ENCODE measurements at places on chromosomes 12 and 14.

DNA sequence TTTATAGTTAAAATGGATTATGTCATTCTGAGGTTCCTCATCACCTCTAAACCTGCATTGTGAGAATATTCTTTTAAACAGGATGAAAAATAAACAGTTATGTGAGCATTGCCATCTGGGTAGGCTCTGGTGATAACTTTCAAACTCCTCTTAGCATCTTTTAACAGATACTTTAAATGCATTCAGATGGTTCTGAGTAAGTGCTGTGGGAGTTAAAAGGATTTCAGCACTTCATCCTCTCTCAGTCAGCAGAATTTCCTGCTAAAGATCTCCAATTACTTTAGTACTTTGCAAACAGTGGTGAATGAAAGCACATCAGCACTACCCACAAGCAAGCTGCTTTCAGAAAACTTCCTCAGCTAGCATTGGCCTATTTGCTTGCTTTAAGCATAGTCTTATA lies 59.3 kb upstream of the TMTC1 start:
- no peak overlapping the region for H3K4me3 ChIP-seq
- H3K4me1 ChIP-seq = no peaks in the 10 kb centered on the region
- no peak for DNase-seq
- no peak overlapping the region for H3K27ac ChIP-seq

- DNase-seq = no peak
- H3K4me1 ChIP-seq = no peaks in the 10 kb centered on the region
- no peak overlapping the region for H3K27ac ChIP-seq
- H3K4me3 ChIP-seq = no peak overlapping the region
- H3K27me3 ChIP-seq = no peaks in the 10 kb centered on the region
These were observed 49.4 kb downstream of the SLC15A5 start for GRCh38 chr12:16228067-16228466.

DNA sequence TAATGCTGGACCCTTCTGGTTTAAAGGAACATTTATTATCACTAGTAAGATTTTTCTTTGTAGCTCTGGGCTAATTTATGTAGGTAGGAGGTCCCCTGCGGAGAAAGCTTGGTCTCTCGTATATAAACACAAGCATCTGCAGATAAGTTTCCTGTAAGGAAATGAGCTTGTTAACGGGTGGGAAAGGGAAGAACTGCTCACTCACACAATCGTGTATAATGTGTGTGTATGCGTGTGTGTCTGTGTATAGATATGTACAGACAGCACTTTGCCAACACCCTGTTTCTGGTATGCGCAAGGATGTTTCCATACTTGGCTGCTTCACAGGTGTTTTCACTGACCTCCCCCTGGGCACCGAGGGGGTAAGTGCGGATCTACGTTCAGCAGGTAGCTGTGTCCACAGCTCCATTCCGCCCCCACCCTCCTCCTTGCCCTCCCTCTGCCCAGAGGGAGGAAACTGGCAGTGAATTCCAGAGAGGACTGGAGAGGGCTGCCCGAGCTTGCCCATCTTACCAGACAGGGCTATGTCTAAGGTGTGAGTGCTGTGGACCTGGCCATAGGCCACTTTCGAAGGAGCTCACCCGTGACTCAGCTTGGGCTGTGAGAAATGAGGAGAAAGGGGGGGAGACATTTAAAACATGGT lies 65.2 kb downstream of the NINJ2 start:
- no peak overlapping the region for H3K27ac ChIP-seq
- no peak for DNase-seq
- H3K4me1 ChIP-seq = no peaks in the 10 kb centered on the region

DNA sequence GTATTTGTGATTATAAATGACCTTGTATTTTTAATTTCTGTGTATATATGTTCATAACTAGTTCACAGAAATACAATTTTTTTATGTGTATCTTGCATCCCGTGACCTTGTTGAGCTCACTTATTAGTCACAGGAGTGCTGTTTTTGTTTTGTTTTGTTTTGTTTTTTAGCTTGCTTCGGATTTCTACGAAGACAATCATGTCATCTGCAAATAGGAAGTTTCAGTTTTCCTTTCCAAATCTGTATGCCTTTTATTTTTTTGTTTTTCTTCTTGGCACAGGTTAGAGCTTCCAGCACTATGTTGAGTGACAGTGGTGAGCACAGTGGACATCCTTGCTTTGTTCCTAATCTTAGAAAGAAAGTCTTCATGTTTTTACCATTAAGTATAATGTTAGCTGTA lies 229.2 kb upstream of the GARIN6 start:
- H3K4me3 ChIP-seq = no peak overlapping the region
- no peak for DNase-seq
- no peaks in the 10 kb centered on the region for H3K36me3 ChIP-seq

DNA sequence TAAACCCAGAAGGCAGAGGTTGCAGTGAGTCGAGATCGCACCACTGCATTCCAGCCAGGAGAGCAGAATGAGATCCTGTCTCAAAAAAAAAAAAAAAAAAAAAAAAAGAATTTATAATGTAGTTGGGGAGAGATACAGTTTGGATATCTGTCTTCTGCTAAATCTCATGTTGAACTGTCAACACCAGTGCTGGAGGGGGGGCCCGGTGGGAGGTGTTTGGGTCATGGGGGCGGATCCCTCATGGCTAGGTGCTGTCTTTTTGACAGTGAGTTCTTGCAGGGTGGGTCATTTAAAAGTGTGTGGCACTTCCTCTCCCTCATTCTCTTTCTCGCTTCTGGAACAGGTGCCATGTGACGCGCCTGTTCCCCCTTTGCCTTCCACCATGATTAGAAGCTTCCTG lies 32.8 kb downstream of the CLIP1 start:
- no peak overlapping the region for H3K4me3 ChIP-seq
- peaks cover 15% of the 10 kb centered on the region for H3K4me1 ChIP-seq
- DNase-seq = no peak
- no peak overlapping the region for H3K27ac ChIP-seq

GRCh38 chr12:25500651-25501050 lies 52.4 kb downstream of the LMNTD1 start:
- no peak for DNase-seq
- no peaks in the 10 kb centered on the region for H3K36me3 ChIP-seq
- peaks cover 24% of the 10 kb centered on the region for H3K27me3 ChIP-seq
- no peak overlapping the region for H3K27ac ChIP-seq
- no peak overlapping the region for H3K4me3 ChIP-seq
- H3K4me1 ChIP-seq = no peaks in the 10 kb centered on the region

GRCh38 chr12:74646831-74647230 lies 109.2 kb downstream of the ATXN7L3B start:
- no peak overlapping the region for H3K4me3 ChIP-seq
- H3K36me3 ChIP-seq = no peaks in the 10 kb centered on the region
- no peaks in the 10 kb centered on the region for H3K27me3 ChIP-seq
- H3K4me1 ChIP-seq = no peaks in the 10 kb centered on the region

DNA sequence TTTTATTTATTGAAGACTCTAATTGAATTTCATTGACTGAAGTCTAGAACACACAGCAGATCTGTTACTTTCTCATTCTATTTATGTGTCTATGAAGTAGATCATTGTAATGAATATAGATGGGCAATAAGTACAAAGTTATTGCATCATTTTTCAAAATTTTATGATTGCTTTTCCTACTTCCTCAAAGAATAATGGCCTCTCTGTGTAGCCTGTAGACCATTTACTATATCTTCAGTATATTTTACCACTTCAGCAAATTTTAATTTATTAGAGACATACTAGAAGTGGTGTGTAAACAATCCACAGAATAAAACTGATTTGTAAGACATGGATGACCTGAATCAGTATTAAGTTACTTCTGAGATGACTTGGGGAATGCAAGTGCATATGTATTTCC lies 291.7 kb upstream of the FAR2 start:
- H3K27me3 ChIP-seq = no peaks in the 10 kb centered on the region
- no peaks in the 10 kb centered on the region for H3K36me3 ChIP-seq
- H3K4me1 ChIP-seq = no peaks in the 10 kb centered on the region
- H3K4me3 ChIP-seq = no peak overlapping the region

GRCh38 chr12:62860501-62861411 lies 74.2 kb downstream of the PPM1H start:
- DNase-seq = no peak
- peaks cover 2% of the 10 kb centered on the region for H3K36me3 ChIP-seq
- no peaks in the 10 kb centered on the region for H3K4me1 ChIP-seq
- no peak overlapping the region for H3K4me3 ChIP-seq

- DNase-seq = no peak
- H3K27me3 ChIP-seq = no peaks in the 10 kb centered on the region
- H3K4me3 ChIP-seq = no peak overlapping the region
- peaks cover 64% of the 10 kb centered on the region for H3K36me3 ChIP-seq
- H3K27ac ChIP-seq = no peak overlapping the region
These were observed 32.3 kb upstream of the EAPP start for GRCh38 chr14:34571771-34572170.

DNA sequence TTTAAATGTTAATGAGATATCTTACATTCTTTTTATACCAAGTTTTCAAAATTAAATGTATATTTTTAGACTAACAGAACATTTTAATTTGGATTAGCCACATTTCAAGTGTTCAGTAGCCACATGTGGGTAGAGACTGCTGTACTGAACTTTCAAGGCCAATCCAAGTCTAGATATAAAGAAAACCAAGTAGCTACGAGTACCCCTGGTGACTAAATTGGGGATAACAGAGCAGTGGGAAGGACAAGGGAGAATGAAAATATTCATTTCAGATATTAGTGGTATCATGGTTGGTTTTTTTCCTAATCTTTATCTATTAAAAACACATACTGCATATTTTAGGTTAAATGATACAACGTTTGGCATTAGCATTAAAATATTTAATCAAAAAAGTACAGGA lies 69.4 kb upstream of the RHOJ start:
- H3K36me3 ChIP-seq = no peaks in the 10 kb centered on the region
- H3K27me3 ChIP-seq = no peaks in the 10 kb centered on the region
- DNase-seq = no peak
- H3K4me1 ChIP-seq = no peaks in the 10 kb centered on the region

- H3K36me3 ChIP-seq = peaks cover 7% of the 10 kb centered on the region
- no peak overlapping the region for H3K4me3 ChIP-seq
- DNase-seq = no peak
- H3K27ac ChIP-seq = no peak overlapping the region
- no peaks in the 10 kb centered on the region for H3K27me3 ChIP-seq
- H3K4me1 ChIP-seq = no peaks in the 10 kb centered on the region
These were observed 19.4 kb downstream of the EGLN3 start for GRCh38 chr14:33931461-33931860.

- DNase-seq = no peak
- peaks cover 15% of the 10 kb centered on the region for H3K4me1 ChIP-seq
- no peak overlapping the region for H3K4me3 ChIP-seq
- H3K27ac ChIP-seq = no peak overlapping the region
- no peaks in the 10 kb centered on the region for H3K27me3 ChIP-seq
- H3K36me3 ChIP-seq = peaks cover 13% of the 10 kb centered on the region
These were observed 13.4 kb downstream of the AKAP5 start for GRCh38 chr14:64478634-64479250.

- peaks cover 16% of the 10 kb centered on the region for H3K27me3 ChIP-seq
- DNase-seq = no peak
- no peak overlapping the region for H3K27ac ChIP-seq
These were observed 200.9 kb downstream of the RPAP3 start for GRCh38 chr12:47504775-47505446.

GRCh38 chr12:93758801-93759373 lies 81.7 kb downstream of the CRADD start:
- no peak overlapping the region for H3K4me3 ChIP-seq
- DNase-seq = no peak
- H3K4me1 ChIP-seq = peaks cover 25% of the 10 kb centered on the region
- peaks cover 3% of the 10 kb centered on the region for H3K36me3 ChIP-seq
- H3K27ac ChIP-seq = no peak overlapping the region
- no peaks in the 10 kb centered on the region for H3K27me3 ChIP-seq

GRCh38 chr14:81342850-81343580 lies 57.1 kb downstream of the STON2 start:
- H3K27me3 ChIP-seq = peaks cover 50% of the 10 kb centered on the region
- H3K27ac ChIP-seq = no peak overlapping the region
- H3K36me3 ChIP-seq = peaks cover 1% of the 10 kb centered on the region
- no peak overlapping the region for H3K4me3 ChIP-seq
- no peaks in the 10 kb centered on the region for H3K4me1 ChIP-seq

DNA sequence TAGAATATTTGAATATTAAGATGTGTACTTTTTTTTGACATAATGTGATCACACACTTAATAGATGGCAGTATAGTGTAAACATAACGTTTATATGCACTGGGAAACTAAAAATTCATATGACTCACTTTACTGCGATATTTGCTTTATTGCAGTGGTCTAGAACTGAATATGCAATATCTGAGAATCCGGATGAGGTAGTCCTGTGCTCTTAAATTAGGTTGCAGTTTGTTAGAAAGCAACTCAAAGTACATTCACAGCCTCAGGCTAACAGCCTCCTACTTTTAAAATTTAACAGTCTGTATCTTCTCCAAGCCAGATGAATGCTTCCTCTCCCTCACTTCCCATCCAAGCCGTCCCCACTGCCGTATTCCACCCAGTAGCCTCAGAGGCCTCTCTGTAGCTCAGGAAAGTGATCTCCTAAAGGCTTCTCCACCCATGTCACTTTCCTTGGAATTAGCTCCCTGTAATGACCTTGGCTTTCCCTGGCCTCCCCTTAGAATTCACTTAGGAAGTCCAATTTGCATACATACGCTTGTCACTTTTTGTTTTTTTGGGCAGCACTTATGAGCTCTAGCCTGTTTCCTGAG lies 43.7 kb downstream of the TESPA1 start:
- H3K4me3 ChIP-seq = no peak overlapping the region
- H3K27me3 ChIP-seq = no peaks in the 10 kb centered on the region
- peaks cover 1% of the 10 kb centered on the region for H3K36me3 ChIP-seq
- peaks cover 6% of the 10 kb centered on the region for H3K4me1 ChIP-seq
- no peak for DNase-seq

DNA sequence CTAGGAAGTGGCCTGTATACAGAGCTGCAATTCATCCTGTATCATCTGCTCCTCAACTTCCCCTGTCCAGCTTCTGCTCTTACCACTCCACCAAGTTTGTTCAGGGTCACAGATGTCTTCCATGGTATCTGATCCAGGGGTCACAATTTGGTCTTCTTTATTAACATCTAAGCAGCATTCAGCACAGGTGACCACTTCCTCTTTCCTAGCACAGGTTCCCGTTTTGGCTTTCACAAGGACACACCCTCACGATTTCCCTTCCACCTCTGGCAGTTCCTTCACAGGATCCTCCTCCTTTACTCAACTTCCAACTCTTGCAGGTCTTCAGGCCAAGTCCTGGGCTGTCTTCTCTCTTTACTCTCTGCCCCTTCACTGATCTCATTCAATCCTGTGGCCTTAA lies 93.6 kb downstream of the TTC7B start:
- H3K27ac ChIP-seq = no peak overlapping the region
- H3K27me3 ChIP-seq = no peaks in the 10 kb centered on the region
- no peak overlapping the region for H3K4me3 ChIP-seq
- no peaks in the 10 kb centered on the region for H3K4me1 ChIP-seq
- no peaks in the 10 kb centered on the region for H3K36me3 ChIP-seq

GRCh38 chr14:104442107-104442551 lies 137.4 kb upstream of the C14orf180 start:
- DNase-seq = peak; percentile 11
- H3K27me3 ChIP-seq = peaks cover 14% of the 10 kb centered on the region
- H3K36me3 ChIP-seq = no peaks in the 10 kb centered on the region
- H3K27ac ChIP-seq = no peak overlapping the region

GRCh38 chr14:99606359-99606758 lies 2.4 kb upstream of the CCDC85C start:
- H3K4me1 ChIP-seq = peaks cover 28% of the 10 kb centered on the region
- H3K27ac ChIP-seq = no peak overlapping the region
- no peak overlapping the region for H3K4me3 ChIP-seq
- DNase-seq = no peak

GRCh38 chr14:88164906-88165534 lies 158.0 kb downstream of the KCNK10 start:
- no peak for DNase-seq
- peak overlapping the region; percentile 19 for H3K27ac ChIP-seq
- no peak overlapping the region for H3K4me3 ChIP-seq
- H3K27me3 ChIP-seq = peaks cover 3% of the 10 kb centered on the region
- peaks cover 34% of the 10 kb centered on the region for H3K4me1 ChIP-seq

GRCh38 chr14:91316761-91317160 lies 72.3 kb upstream of the GPR68 start:
- peak overlapping the region; percentile 98 for H3K27ac ChIP-seq
- H3K4me3 ChIP-seq = peak overlapping the region; percentile 67
- no peaks in the 10 kb centered on the region for H3K27me3 ChIP-seq
- H3K36me3 ChIP-seq = peaks cover 81% of the 10 kb centered on the region
